CD4-positive, alpha-beta T cell treated with Interleukin-6 at 100 ng/mL for 8 hours (primary cell): ENCODE measurements at places on chromosomes 7 and 10.

GRCh38 chr7:64313740-64314491 lies at the start of gene ZNF736:
Gene ZNF736 (plus strand): TSS chr7:64313961. CDS start chr7:64314151, 190 bp downstream.
- peak; percentile 88 for DNase-seq

DNA sequence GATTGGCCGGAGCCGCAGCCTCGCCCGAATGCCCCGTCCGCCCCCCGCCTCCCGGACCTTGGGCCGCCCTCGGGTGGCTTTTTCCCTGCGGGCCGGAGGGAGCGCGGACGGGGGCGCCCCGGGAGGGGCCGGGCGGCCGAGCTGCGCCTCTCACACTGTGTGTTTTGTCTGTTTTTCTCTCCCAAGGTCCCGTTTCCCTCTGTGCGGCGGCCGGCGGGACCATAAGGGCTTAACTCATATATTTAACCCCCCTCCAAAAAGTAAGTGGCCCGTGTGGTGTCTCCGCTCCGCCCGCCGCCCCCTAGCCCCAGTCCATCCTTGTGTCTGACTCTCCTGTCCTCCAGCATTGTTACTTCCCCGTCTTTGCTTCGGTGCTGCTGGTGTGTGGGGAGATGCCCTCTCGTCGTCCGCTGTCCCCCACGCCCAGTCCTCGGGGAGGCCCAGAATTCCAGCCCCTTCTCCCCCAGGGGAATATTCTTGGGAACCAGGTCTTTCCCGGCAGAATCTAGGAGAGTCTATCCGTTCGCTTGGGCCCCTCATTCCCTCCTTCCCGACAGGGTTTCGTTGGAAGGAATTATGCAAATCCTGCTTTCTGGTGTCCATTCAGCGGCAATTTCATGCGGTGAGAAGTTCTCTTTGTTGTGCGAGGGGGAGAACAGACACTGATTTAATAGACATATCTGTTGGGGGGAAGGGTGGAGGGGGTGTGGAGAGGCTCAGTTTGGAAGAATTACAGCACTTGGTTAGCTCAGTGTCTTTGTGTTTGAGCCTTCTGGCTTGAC lies 1.3 kb downstream of the LCOR start:
- no peak for DNase-seq

GRCh38 chr10:131760416-131761166 lies 140.2 kb upstream of the PPP2R2D start:
- no peak for DNase-seq

- no peak for DNase-seq
These were observed 61.4 kb upstream of the NFKB2 start for GRCh38 chr10:102334101-102334500.

- no peak for DNase-seq
These were observed 36.3 kb upstream of the VSIR start for GRCh38 chr10:71809628-71810027.

GRCh38 chr7:27169658-27170425 lies 4.3 kb downstream of the HOXA10 start:
- no peak for DNase-seq

GRCh38 chr10:102235598-102235920 lies 5.8 kb downstream of the PITX3 start:
- no peak for DNase-seq

DNA sequence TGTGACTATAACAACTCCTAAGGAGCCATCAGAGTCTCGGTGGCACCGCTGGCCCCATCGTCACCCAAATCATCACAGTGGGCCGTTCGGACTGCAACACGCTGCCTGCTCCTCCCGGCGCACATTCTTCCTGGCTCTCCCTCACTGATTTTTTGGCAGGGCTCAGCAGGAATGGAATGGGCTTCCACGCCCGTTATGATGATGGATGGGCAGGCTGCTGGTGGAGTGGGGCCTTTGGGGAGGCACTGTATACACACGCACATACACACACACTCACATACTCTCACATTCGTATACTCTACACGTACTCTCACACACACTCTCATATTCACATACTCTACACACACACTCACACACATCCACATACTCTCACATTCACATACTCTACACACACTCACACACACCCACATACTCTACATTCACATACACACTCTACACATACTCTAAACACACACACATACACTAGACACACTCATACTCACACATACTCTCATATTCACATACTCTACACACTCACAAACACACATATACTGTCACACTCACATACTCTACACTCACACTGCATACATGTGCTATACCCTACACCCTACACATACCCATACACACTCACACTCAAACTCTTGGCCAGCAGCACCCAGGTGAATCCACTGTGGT lies 99.8 kb downstream of the KCNMA1 start:
- DNase-seq = no peak

DNA sequence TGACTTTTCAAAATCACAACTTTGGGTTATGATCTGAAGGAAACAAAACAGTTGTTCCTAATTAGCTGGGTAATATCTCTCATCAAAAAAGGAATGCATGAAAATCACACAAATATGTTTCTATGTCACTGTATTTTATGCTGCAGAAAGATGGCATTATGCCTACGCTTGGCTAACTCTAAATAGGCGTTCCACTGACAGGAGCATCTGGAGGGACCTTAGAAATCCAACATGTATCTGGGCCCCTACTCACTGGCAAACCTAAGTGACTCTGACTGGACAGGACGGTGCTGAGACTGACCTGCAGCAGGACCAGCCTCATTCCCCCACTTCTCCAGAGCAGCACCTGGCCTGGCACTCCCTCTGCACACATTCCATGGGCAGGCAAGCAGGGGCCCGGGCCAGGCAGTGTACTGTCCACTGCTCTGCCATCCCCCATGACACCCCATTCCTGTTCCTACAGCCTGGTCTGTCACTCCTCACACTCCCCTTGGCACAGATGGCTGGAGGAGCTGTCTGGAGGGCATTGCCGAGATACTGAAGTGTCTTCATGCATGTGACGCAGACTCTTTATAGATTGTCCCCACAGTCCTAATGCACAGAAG lies 2.6 kb upstream of the MYL7 start:
- DNase-seq = no peak

DNA sequence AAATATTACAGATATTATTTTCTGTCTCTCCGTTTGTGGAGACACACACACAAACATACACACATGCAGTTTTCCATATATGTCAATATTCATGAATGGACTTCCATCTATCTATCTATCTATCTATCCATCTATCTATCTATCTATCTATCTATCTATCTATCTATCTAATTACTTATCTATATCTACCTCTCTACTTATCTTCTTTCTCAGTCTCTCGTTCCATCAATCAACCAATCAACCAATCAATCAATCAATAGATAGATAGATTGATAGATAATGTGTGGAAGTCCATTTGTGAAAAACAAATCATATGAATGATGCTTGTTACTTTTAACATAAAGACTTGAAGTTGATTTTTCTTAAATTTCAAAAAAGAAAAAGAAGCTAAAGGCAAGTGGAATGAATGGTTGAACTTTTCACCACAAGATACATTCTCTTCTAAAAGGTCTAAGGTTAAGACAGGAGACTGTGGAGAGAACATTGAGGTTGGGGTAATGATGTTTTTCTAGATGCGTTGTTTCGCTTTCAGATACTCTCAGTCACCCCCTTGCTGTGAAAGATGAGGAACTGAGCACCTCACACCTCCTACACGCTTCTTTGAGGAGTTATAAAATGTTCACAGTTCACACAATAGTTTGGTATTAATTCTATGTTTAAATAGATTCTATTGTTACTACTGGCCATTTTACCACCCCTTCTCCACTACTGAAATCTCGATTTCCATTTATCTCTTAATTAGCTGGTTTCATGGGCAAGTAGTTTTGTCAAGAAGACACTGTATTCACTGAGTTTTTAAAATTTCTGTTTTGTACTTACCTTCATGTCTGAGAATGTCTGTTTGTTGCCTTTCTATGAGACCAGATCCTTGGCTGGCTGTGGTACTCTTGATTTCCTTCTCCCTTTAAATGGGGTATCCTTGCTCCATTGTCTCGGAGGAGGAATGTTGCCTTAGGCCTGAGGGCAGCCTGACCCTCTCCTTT lies 114.1 kb downstream of the EMX2 start:
- no peak for DNase-seq

GRCh38 chr10:18423058-18423637 lies 228.2 kb downstream of the NSUN6 start:
- no peak for DNase-seq

DNA sequence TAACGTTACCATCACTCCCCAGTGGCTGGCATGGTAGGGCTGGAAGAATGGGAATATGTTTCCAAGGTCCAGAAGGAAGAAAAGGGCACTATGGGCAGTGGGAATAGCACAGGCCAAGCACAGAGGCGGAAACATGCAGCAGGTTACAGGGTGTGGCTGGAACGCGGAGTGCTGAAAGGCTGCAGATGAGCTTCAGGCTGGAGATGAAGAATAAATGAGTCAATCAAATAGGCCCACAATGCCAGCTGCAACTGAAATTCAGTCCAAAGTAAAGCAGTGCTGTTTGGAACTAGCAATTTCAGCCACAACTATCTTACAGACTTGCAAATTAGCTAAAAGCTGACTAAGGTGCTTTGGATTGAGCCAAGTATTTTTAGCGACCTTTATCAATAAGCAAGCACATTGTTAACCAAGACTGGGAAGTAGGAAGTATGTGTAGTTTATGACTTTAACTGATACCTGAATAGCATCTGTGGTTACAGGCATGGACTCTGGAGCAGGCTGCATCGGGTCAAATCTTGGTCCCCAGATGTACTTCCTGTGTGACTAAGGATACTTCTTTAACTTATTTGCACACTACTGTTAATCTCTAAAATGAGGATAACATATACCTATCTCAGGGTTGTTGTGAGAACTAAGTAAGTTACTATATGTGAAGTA lies 77.5 kb upstream of the CTTNBP2 start:
- no peak for DNase-seq

GRCh38 chr7:78095549-78095948 lies 297.0 kb downstream of the PHTF2 start:
- DNase-seq = no peak

- no peak for DNase-seq
These were observed 32.5 kb downstream of the KAZALD1 start for GRCh38 chr10:101094121-101094879.

DNA sequence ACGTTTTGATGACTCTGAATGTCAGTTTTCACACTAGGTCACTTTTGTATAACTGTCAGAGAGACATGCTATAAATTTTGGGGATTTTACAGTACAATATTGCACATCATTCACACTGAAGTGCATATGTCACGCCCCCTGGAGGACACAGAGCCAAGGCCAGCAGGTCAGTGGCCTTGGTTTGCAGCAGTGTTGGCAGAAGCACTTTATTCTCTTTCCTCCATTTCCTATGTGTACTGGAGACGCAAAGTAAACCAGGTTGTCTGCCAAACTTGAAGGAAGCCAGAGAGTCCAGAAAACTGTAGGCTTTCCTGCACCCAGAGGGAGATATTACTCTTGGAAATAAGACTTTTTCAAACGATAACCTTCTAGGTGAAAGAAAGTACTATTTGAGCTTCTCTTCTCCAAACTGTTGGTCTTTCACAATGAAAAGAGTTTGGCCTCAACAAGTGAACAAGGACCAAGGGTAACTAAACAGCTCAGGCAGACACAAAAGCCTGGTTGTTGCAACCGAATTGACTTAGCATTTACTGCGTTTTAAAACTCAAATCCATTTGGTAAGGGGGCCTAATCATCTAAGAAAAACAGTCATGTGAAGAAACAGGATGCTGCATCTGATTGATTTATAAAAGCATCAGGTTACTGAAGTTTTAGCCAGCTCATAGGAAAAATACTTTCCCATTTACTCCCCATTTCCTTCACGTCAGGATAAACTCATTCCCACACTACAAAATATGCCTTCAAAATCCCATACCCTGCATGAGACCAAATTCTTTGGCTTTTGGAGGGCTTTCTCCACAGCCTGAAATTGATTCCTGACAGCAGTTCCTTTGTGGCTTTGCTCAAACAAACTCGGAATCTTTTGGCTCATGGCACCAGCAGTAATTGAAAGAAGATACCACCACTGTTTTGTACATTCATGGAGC lies 83.0 kb upstream of the SEC61G start:
- no peak for DNase-seq
